Right cardiac atrium (tissue), 5 donors: ENCODE measurements at places on chromosomes 4 and X.

- no peak for DNase-seq
Observed at GRCh38 chr4:81397635-81398034, 74.1 kb downstream of the RASGEF1B start.

DNA sequence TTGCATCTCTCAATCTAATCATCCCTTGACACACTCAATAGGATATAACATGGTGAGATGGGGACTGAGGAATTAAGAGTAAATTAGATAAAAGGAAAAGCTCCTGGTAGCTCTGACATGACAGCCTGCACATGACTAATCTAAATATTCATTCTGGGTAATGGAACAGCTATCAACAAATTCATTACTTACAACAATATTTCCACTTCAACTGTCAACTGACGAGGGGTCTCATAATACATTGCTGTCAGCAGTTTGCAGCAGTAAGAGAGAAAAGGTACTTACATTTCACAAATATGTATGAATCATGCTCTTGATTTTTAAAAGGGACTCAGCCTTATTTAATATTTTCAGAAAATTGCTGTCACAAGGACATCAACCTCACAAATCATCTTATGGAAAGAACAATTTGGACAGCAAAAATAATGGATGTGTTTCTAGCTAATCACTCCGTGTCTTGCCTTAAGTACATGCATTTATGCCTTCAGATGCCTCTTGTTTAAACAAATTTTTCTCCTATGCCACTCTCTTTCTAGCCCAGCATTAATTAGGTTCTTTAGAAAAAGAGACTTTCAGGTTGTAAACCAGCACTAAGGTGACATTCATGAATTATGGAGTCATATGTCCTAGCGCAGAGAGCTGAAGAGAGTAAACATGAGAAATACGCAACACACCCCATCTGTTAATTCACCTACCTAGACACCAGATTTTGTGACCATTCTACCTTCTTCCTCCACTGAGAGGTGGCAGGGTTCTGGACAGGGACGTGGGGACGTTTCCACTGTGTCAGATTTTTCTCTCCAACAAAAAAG, 99.6 kb upstream of the TMEM150C start:
- no peak for DNase-seq

DNA sequence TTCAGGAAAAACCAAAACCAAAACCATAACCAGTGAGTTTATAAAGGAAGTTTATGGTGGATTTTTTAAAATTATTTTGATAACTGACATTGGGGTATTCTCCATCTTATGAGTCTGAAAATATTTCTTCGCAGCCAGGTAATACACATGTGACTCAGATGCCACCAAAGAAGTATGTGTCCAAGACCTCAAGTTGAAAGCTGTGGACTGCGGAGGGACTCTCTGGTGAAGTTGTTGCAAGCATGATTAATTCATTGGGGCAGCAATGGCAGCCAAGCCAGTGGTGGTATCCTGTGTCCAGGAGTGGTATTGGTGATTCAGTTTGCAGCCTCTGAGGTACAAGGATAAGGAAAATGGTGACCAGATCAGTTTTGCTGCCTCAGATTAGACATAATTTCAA, 14.0 kb upstream of the ADH5 start:
- no peak for DNase-seq

DNA sequence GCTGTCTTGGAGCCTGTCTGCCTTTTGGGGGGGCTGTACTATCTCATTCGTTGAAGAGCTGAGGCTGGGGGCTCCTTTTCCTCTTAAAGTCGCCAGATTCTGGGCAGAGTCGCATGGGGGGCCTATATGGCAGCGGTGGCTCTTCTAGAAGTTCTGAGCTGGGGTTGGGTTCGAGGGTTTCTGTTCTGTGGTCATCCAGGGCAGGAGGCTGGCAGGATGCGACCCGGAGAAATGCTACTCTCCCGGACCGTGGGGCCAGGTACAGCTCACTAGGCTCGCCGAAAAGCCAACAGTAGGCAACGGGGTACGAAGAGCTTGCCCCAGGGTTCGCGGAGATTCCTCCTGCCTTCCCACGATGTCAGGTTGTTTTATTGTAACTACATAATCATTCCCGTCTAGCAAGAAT, 1.9 kb upstream of the CITED1 start:
- no peak for DNase-seq

DNA sequence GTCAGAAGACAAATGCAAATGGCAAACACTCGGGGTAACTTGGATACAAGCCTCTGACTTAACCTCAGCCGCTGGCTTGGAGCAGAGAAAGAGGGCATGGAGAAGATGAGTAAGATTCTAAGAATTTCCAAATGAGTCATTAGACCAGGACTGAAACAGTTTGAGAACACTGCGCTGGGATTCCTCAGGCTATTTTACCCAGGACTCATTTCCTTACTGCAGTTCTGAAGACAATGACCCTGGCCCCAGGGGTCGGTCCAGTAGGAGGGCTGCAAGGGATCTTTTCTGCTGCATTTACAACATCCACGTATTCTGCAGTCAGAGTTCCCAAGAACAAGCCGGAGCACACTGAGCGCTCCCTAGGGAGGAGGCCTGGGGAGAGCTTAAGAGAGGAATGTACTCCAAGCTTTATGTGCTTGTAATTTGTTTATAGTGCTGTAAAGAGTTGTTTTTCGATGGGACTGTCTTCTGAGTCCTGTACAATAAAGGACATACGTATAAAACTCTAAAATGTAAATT, 27.3 kb upstream of the SORBS2 start:
- DNase-seq = peak; percentile 60

DNA sequence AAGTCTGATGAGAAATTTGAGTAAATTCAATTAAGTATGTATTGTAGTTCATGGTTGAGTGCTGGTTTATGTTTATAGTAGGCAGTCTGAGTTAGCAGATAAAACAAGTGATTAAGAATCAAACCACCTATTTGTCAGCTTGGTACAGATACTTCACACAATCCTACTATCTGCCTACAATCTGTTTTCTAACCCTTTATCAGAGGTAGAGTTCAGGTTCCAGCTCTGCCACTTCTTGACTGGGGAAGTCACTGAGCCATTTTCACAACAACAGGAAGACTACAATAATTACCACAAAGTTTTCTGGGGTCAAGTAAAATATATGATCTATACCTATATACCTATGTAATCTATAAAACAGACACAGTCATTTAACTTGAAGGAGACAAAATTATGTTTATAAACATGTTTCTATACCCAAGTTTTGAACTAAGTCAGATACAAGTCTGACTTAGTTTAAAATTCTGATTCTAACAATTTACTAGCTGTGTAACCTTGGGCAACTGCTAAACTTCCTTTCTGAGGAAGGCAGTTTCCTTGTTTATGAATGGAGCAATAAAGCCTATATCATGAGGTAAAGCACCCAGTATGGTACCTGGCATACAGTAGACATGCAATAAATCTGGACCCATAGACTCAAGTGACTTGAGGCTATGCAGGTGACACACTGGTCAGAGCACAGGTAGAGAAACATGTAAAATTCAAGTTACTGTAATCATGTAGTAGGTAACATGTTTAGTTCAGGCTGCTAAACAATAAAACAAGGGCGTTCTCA, 37.2 kb upstream of the BDH2 start:
- DNase-seq = no peak

- DNase-seq = no peak
Observed at GRCh38 chrX:22397566-22397965, 124.9 kb downstream of the CBLL2 start.

GRCh38 chrX:135973548-135974278, at the start of gene MMGT1:
TSS of gene MMGT1 (minus strand) at chrX:135973988. CDS start at chrX:135973675, 313 bp downstream.
- peak; percentile 82 for DNase-seq
